Bone marrow (tissue), 2 donors: ENCODE measurements at places on chromosomes 7 and 10.

DNA sequence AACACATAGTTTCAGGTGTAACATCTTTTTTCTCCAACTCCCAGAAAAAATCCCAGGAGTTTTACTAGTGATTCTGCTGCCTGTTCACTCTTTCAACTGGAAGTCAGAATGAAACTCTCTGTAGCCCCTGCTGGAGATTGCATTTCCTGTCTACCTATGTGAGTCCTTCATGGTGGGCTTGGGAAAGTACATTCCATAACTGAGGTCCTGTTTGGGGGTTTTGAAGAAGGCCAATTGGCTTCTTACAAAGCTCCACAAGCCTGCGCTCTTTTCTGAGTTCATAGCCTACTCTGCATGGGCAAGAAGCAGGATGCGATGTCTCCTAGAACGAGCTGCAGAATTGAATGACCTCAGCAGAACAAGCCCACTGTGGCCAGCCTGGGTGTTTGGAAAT, 86.7 kb downstream of the LYZL2 start:
- no peak for DNase-seq

DNA sequence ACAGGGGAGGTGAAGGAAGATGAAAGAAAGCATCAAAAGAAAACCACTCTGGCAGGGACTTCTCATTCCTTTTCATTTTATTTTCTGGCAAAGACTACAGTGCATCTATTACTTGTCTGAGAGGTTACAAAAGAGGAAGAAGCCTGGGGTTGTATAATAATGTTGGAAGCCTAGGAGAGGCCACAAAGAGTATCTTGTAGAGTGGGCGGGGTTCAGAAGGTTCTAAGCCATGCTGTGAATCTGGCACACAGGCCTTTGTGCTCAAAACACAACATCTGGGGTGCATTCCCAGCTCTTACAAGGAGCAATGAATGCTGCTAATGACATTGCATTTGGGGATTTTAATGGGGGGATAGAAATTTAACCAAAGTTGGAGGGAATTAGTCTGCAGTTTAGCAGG, 49.4 kb downstream of the MRPL32 start:
- no peak for DNase-seq

DNA sequence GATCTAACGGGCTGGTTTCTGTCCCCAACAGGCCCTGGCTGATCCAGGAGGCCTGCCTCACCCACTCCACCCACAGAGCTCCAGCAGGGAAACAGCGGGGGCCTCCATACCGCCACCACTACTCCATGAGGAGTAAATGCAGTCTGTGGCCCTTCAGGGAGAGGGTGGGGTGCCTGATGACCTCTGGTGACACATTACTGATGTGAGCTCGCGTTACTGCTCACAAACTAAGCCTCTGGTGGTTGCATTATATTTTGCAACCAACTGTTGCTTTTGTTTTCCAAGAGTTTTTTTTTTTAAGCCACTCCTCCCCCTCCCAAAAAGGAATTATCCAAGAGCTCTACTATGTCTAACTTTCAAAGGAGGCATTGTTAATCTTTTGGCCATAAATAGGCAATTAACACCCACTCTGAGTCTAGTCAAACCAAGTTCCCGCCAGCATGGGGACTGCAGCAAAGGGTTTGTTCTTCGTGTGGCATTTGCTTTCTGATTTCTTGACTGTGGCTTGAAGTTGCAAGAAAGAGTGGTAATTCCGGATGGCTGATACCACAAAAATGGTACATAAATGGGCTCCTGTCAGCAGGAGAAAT, 72.6 kb downstream of the FAM53B start:
- no peak for DNase-seq

DNA sequence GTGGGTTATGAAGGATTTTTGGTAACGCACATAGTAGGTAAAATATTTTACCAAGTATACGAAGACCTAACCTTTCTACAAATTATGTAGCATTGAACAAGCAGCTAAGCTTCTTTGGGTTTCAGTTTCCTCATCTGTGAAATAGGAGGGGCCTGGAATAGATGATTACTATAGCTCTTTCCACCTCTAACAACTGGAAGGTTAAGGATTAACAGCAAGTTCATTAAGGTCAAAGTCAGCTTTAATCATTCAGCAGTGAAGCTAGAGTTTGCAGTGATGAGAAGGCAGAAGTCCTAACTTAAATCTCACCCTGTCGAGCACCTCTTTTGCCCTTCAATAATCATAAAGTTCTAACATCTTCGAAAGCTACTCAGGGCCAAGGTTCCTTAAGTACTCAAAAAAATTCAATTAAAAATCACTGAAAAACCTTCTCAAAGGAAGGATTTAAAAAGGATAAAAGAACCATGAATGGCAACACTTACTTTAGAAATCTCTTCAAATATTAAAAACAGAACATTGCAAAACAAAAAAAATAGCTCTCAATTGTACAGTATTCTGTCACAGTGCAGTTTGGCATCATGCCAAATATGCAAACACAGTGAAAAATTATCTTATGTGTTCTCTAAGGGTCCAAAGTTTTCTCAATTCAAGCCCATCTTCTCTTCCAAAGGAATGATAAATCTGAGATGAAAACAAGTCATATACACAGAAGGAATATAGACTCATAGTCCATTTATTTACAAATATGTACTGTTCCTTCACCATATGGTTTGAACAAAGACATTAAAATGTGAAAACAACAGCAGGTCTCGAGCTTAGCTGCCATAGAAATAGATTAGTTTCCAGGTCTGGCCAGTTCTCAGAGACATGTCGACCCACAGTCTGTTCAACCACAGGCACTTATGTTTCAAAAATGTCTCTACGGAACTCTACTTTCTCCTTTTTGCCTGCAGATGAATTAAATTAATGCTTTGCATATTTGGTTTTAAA, 152.0 kb upstream of the SLC13A1 start:
- no peak for DNase-seq

- DNase-seq = no peak
Observed at GRCh38 chr10:95987685-95988426, 55.5 kb upstream of the CCNJ start.

DNA sequence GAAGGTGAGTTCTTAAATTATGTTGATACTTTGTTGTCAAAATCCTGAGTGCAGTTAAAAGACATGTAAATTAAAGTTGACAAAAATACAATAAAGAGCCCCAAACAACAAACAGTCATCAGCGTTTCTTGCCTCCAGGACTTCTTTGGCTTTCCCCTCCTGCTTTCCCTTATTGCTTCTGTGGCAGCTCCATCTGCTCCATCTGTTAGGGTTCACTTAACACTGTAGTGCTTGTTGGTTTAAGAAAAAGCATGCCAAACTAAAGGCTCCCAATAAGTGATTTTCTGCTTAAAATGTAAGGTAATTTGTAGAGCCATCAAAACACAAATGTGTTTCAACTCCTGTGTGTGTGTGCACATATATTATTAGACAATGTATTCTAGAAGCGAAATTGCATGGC, 254.3 kb upstream of the GNAI1 start:
- no peak for DNase-seq

DNA sequence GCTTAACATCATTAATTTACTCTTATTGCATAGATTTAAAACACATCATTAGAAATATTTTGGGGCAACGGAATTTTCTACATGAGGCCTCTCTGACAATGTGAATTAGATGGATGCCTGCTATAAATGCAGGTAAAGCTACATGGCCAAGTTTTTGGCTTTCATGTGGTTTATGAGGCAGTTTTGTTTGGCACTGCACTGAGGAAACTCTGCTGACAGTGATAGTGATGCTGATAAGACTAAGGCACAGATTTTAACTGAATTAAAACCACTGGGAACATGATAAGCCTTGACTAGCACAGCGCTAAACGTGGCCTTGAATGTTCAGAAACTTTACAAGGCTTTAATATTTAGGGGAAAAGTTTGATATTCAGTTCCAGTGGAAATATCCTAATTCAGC, 114.3 kb upstream of the NOBOX start:
- DNase-seq = no peak

GRCh38 chr10:93601146-93601773, at the start of gene RBP4:
TSS of gene RBP4 (minus strand) at chr10:93601235. CDS start at chr10:93601028, 207 bp downstream.
- no peak for DNase-seq

DNA sequence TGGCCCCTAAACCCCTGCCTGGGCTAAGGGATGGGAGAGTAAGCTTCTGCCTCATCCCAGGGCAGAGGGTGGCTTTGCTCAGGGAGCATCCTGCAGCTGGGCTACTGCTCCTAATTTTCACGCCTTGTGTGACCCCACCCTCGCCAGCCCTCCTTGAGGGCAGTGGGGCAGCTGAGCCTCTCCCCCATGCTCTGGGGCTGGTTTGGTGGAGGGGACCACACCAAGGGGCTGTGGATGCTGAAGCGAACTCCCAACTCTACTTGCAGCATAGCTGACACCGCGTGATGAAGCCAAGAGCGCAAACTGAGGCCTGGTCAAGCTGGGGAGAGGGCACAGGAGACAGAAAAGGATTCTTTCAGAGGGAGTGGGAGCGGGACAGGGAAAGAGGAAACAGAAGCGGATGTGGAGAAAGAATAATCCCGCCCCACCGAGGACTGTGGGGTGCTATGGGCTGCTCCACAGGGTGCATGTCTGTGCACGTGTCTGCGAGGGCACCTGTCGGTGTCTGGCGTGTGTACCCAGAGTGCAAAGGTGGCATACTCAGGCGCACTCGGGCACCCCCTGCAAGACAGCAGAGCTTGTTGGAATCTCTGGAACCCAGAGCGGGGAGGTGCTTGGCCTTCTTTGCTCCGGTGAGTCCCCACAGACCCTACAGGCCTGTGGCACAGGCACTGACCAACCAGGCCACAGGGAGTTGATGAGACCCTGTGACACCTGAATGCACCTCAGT, 19.4 kb upstream of the RASGEF1A start:
- DNase-seq = no peak

- no peak for DNase-seq
Observed at GRCh38 chr10:47249881-47250280, 50.1 kb upstream of the GDF10 start.

- no peak for DNase-seq
Observed at GRCh38 chr7:137944168-137944567, 57.7 kb downstream of the CREB3L2 start.
